ENCODE measurements at places on chromosomes 3 and 15. TPM values are rescaled to one million over a fixed set of nuclear protein-coding genes. Genes with fewer than 3 reads are reported as not detected.

GRCh38 chr3:123602325-123602724 lies 17.5 kb upstream of the HACD2 start:
- H3K4me3 ChIP-seq, result no peak overlapping the region
- H3K4me1 ChIP-seq, result peaks cover 33% of the 10 kb centered on the region
- no peak overlapping the region for H3K27ac ChIP-seq
- no peaks in the 10 kb centered on the region for H3K36me3 ChIP-seq
- no peaks in the 10 kb centered on the region for H3K27me3 ChIP-seq

DNA sequence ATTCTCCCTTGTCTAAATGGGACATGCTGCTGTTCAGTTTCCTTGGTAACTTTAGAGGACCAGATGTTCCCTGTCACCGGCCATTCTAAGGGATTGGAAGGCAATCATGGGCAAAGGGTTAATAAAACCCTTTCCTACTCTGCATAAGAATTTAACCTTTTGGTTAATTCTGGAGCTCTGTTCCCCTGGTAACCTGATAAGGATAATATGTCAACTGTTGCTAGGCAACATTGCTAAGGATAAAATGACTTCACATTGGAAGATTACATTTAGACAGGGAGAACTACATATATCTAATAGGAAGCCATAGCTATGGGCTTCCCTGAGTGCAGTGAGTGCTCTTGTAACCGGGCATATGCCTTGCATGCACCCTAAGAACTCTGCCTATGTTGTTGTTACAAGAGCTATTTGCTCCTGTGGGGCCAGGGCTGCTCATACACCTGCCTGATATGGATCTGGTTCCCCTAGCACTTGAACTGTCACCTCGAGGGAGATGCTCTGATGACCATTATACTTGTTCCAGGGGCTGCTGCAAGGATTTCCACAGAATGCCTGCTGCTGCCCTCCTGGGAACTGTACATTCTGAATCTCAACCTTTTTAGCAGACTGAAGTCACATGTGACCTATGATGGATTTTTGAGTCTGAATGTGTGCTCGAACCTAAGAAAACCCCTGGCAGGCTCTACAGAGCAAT lies 326.3 kb upstream of the PDZRN3 start:
- DNase-seq, result no peak
- H3K27ac ChIP-seq, result no peak overlapping the region
- H3K4me3 ChIP-seq, result no peak overlapping the region
- no peaks in the 10 kb centered on the region for H3K4me1 ChIP-seq
- no peaks in the 10 kb centered on the region for H3K36me3 ChIP-seq

The DISP2 gene
- 0.36 TPM for total RNA-seq

- H3K27ac ChIP-seq, result no peak overlapping the region
- DNase-seq, result no peak
- no peaks in the 10 kb centered on the region for H3K4me1 ChIP-seq
These were observed 851.1 kb downstream of the FHIT start for GRCh38 chr3:60399861-60400845.

- H3K27me3 ChIP-seq, result no peaks in the 10 kb centered on the region
- no peak overlapping the region for H3K27ac ChIP-seq
These were observed 381.2 kb downstream of the WDR72 start for GRCh38 chr15:53378096-53378800.

The STRA6 gene
- 0.36 TPM for total RNA-seq

DNA sequence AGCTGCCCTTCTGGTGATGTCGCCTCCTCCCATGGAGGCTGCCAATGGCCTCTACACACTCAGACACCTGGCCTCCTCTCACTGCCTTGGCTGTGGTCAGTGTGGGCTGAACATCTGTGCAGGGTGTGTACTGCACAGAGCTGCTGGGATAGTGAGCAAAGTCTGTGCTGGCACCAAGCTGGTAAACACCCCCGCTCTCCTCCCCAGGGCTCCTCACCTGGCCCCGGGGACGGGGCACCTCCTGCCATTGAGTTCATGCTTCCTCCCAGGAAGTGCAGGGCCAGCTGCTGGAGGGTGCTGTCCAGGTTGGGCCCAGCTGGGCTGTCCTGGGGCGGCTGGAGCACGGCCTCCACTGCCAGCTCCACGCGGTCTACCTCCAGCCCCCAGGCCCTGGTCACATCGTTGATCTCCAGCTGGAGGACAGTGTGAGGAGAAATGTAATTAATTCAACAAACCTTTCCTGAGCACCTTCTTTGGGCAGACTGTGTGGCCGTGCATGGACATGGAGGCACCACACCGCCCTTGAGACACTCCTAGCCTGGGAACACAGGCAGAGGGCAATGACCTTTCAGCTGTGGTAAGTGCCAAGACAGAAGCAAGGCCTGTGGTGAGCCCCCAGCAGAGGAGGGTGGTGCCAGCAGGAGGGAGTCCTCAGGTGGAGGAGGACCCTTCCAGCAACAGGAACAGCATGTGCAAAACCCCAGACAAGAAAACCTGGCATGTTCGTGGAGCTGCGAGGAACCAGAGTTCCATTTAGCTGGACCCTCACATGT lies 6.8 kb downstream of the STOML1 start:
- DNase-seq, result no peak
- H3K36me3 ChIP-seq, result no peaks in the 10 kb centered on the region
- no peak overlapping the region for H3K4me3 ChIP-seq
- no peaks in the 10 kb centered on the region for H3K27me3 ChIP-seq
- H3K4me1 ChIP-seq, result peaks cover 57% of the 10 kb centered on the region
